NCI-H1105 (cell line): ENCODE measurements at places on chromosomes 16 and 17.

- DNase-seq: peak; percentile 50
Observed at GRCh38 chr17:68290955-68291835, at the start of the genes ARSG and SLC16A6. Gene ARSG (plus strand): TSS chr17:68291495. CDS start chr17:68307494, 15,999 bp downstream. Gene SLC16A6 (minus strand): TSS chr17:68291127. CDS start chr17:68278320, 12,807 bp downstream.

DNA sequence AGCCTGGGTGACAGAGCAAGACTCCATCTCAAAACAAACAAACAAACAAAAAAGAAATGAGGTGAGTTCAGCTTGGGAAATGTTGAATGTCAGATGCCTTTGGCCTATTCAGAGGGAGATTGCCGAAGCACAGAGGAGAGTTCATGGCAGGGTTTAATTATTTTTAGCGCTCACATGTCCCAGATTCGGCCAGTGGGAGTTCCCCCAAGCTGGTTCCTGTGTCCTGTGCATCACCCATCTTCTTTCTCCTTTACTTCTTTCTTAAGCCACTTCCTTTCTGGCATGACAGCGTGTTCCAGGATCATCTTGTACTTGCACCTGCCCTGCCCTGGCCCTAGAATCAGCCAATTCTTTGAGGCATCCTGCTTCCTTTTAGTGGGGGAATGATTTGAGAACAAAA lies 9.2 kb downstream of the MPV17L start:
- DNase-seq: no peak

- DNase-seq: no peak
Observed at GRCh38 chr17:81538651-81539570, 10.7 kb downstream of the FSCN2 start.

DNA sequence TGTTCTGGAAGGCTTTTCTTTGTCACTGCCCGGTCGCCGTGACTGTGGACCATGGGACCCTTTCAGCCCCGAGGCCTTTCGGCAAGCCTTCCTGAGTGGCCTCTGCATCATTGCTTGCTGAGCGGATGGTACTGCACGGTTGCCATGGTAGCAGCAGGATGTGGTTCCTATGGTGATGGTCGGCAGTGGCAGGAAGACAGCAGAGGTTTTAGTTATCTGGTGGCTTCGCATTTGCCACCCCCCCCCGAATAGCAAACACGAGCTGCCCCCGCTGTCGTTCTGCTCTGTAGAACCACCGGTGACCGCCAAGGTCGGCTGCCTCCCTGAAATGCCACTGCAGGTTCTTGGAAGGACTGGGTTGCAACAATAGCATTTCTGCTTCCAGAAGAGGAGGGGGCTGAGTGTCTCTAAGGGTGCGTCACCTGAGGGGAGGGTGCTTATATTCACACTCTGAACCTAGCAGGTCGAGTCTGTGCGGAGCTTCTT lies 76.6 kb downstream of the CMIP start:
- no peak for DNase-seq

- peak; percentile 81 for DNase-seq
Observed at GRCh38 chr17:35930211-35931065, at the start of gene RDM1. Gene RDM1 (minus strand): TSS chr17:35930773. CDS start chr17:35930727, 46 bp downstream.

DNA sequence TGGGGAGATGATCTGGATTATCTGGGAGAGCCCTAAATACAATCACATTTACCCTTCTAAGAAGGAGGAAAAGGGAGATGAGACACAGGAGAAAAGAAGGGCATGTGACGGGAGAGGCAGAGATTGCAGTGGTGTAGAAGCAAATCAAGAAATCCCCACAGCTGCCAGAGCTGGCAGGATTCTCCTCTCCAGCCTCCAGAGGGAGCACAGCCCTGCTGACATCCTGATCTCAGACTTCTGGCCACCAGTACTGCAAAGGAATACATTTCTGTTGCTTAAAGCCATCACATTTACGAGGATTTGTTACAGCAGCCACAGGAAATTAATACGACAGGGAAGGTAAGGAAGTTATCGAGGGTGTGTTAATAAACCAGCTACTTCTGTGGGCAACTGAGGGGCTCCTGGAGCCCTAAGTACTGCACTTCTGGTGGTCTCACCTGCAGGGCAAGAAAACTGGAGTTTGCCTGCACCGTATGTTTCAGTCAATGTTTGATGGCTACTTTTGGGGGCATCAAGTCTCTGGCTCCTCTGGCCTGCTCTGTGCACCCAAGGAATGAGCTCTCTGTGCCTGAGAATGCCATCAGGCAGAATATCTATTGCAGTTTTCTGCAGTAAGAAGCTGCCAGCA lies 22.9 kb upstream of the CDH13 start:
- no peak for DNase-seq

- DNase-seq: peak; percentile 19
Observed at GRCh38 chr16:1159973-1160772, 7.3 kb downstream of the CACNA1H start.

DNA sequence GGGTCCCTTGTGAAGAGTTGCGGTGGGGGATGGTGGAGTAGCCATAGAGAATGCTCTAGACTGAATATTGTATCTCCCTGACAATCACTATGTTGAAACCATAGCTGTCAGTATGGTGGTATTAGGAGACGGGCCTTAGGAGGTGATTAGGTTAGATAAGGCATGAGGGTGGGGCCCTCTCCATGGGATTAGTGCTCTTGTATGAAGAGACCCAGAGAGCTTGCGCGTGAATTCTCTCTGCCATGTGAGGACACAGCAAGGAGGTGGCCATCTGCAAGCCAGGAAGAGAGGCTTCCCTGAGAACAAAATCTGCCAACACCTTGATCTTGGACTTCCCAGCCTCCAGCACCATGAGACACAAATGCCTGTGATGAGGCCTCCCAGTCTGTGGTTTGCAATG lies 34.5 kb upstream of the MGAT5B start:
- DNase-seq: no peak

GRCh38 chr16:48511716-48512115 lies 98.3 kb downstream of the N4BP1 start:
- no peak for DNase-seq

DNA sequence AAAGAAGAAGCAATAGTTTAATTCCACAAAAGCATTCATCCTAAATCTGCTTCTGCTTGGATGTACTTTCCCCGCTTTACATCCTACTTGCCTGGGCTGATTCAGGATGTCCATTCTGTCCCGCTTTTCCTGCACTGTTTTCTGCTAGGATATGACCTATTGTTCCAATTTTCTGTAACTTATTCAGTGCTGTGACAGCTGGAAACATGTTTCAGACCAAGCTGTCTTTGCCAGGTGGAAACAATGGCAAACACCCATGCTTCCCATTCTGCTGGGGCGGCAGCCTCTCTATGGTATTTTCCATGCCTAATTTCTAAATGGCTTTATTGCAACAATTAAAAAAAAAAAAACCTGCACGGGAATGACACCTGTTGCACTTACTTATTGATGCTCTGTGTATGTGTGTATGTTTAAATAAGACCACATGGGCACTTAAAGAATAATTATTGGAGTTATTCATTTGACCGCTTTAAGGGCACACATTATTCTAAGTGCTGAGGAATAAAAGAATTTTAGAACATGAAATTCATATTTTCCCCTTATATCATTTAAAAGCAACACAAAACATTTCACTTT lies 21.0 kb downstream of the COQ7 start:
- DNase-seq: no peak

DNA sequence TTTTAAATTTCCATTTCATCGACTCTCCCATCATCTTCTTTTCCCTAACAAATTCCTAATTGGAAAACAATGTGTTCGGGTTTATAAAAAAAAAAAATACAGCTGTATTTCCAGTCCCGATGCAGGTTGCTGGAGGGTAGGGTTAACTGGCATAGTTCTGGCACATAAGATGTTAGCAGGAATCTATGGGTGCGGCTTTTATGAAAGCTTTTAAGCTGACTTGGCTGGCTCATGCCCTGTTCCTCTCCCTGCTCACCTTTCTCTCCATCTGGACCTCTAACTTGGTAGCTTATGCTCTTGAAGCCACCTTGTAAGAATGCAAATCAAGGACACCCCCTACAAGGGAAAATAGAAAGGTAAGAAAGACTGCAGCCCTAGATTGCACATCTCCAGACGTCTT lies 33.2 kb upstream of the KCNJ2 start:
- DNase-seq: no peak

DNA sequence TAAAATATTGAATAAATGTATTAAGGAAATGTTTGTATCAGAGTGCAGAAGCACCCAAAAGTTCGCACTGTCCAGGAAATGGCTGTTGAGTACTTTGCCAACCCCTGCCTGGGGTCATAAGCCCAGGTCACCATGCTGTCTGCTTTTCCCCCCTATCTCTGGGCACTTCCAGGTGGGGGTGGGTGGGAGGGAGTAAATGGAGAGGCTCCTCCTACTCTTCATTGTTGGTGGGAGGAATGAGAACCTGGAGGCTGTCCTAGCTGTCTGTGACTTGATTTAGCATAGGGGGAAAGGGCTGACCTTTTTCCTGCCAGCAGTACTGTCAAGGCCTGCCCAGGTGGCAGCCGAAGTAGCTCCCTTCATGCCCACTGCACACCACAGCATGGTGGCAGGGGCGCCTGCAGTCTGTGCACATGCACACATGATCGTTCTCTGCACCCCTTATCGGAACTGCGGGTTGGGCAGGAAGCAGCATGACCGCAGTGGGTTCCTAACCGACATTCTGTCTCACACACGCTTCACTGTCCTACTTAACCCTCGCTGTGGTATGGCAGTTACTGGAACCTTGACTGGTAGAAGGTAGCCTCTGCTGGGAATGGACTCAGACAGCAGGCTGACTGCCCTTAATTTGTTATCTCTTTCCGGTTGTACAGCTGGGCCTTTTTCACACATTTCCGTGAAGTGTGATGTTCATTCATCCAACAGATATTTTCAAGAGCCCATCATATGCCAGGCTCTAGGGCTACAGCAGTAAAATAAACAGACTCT lies 41.5 kb downstream of the LDHD start:
- DNase-seq: no peak

DNA sequence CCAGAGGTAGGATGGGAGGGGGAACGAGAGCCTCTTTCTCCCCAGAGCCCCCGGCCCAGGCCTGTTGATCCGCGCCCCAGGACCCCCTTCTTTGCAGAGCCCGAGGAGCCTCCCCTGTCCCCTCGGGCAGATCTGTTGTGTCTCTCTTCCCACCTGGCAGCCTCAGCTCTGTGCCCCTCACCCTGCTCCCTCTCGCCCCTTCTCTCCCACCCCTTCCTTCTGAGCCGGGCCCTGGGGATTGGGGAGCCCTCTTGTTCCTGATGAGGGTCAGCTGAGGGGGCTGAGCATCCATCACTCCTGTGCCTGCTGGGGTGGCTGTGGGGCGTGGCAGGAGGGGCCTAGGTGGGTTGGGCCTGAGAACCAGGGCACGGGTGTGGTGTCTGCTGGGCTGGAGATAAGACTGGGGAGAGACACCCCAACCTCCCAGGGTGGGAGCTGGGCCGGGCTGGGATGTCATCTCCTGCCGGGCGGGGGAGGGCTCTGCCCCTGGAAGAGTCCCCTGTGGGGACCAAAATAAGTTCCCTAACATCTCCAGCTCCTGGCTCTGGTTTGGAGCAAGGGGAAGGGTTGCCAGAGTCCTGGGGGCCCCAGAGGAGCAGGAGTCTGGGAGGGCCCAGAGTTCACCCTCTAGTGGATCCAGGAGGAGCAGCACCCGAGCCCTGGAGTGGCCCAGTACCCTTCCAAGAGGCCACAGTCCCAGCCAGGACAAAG lies 65.4 kb downstream of the MRC2 start:
- DNase-seq: no peak

- DNase-seq: no peak
Observed at GRCh38 chr16:73725156-73725555, 571.5 kb upstream of the PSMD7 start.

GRCh38 chr16:50610331-50611262 lies 62.4 kb downstream of the NKD1 start:
- no peak for DNase-seq

- DNase-seq: no peak
Observed at GRCh38 chr16:86580791-86581170, 2.4 kb downstream of the FOXL1 start.

- DNase-seq: no peak
Observed at GRCh38 chr17:70208080-70208794, 38.9 kb downstream of the KCNJ2 start.

GRCh38 chr16:20624882-20625807 lies 49.0 kb upstream of the ACSM2B start:
- DNase-seq: no peak

GRCh38 chr16:21283521-21284289 lies 5.6 kb upstream of the CRYM start:
- no peak for DNase-seq

GRCh38 chr17:73909186-73909585 lies 264.9 kb upstream of the SDK2 start:
- DNase-seq: no peak

- peak; percentile 3 for DNase-seq
Observed at GRCh38 chr17:58172369-58173071, 5.7 kb downstream of the OR4D2 start.

GRCh38 chr17:83199500-83200201 lies 120.2 kb downstream of the METRNL start:
- no peak for DNase-seq

DNA sequence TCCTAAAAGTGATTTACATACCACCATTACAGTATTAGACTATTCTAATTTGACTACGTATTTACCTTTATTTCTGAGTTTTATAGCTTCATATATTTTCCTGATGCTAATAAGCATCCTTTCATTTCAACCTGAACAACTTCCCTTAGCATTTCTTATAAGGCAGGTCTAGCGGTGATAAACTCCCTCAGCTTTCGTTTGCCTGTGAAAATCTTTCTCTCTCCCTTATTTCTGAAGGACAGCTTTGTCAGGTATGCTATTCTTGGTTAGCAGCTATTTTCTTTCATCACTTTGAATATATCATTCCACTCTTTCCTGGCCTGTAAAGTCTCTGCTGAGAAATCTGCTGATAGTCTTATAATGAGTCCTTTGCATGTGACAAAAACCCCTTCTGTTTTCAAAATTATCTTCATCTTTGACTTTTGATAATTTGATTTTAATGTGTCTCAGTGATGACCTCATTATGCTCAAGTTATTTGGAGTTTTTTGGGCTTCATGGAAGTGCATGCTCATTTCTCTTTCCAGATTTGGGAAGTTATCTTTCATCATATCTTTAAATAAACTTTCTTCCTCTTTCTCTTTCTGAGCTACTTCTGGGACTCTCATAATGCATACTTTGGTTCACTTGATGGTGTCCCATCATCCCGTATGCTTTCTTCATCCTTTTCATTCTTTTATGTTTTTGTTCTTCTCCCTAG lies 285.4 kb upstream of the PMFBP1 start:
- no peak for DNase-seq

GRCh38 chr16:11248133-11248532 lies 7.9 kb downstream of the SOCS1 start:
- no peak for DNase-seq

- DNase-seq: no peak
Observed at GRCh38 chr17:62017912-62018311, 47.2 kb downstream of the MED13 start.

DNA sequence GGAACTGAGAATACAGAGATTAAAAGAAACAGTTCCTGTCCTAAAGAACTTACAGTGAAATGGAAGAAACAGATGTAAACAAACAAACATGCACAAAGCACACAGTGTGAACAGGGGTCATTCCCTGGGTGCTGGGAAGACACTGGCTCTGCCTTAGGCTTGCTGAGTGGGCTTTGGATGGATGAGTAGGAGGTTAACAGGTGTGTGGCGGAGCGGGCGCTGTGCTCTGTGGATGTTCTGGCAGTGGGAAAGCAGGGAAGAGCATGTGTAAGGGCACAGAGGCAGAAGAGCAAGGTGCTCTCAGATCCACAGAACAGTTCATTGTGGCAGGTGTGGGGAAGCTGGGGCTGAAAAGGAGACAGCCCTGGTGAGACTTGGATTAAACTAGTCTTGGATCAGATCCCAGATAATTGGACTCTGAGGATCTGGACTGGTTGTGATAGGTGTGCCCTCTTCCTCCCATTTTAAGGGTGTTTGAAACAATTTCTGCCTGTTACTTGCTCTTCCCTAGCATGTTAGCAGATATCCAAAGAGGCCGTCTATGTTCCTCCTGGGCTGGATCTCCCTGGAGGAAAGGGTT lies 8.1 kb downstream of the HROB start:
- no peak for DNase-seq

- no peak for DNase-seq
Observed at GRCh38 chr16:9154567-9155410, 63.3 kb downstream of the HAPSTR1 start.
